ENCODE measurements at places on chromosomes 3 and 15.
A peak's percentile ranks its signal among the peaks of the same experiment; 100 is the strongest.

- DNase-seq: no peak
Observed at GRCh38 chr3:127158614-127159229, 34.2 kb upstream of the PRR23E start.

- no peak for DNase-seq
Observed at GRCh38 chr3:47010111-47010712, 30.7 kb downstream of the NBEAL2 start.

DNA sequence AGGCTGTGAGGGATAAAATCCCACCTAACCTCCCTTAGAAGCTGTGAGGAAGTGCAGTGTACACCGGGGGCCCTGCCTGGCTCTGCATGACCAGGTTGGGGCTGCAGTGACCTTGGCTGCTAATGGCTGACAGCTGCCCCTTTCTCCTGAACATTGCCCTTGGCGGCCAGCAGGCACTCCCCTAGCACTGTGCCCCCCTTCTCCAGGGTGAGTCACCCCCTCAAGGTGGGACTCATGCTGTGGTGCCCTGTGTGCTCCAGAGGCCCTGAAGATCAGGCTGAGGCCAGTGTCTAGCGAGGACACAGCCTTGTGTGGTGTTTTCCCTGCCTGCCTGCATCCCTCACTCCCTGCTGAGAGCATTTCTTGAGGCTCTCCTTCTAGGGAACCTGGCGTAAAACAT, 21.0 kb upstream of the FGD5 start:
- no peak for DNase-seq

DNA sequence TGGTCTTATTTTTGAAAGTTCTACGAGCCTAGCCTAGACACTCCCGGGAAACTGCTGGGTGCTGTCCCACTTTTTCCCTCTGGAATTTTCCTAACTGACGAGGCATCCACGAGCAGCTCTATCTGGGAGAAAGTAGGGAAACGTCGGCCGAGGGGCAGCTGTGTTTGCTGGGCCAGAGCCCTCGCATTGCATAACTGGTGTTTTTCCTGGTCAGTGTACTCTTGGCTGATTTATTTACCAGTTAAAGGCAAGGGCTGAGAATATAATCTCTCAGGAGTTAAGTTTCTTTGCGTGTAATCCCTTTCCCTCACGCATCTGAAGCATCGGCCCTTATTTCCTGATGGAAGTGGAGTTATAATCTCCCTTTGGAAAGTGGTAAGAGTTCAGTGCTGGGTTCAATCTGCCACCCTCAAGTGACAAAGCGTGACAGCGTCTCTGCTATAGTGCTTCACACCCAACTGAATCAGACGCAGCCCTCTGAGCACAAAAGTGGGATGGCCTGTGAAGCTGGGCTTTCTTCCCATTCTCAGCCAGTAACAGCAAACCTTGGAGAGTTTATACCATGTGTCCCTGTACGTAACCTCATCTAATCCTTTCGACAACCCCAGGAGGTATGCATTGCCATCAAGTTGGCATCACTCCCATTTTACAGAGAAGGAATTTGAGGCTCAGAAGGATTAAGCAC, 311.5 kb downstream of the RORA start:
- DNase-seq: no peak

- DNase-seq: no peak
Observed at GRCh38 chr3:46065750-46066256, 38.5 kb upstream of the XCR1 start.

GRCh38 chr15:70517194-70517590, 246.2 kb downstream of the UACA start:
- no peak for DNase-seq

DNA sequence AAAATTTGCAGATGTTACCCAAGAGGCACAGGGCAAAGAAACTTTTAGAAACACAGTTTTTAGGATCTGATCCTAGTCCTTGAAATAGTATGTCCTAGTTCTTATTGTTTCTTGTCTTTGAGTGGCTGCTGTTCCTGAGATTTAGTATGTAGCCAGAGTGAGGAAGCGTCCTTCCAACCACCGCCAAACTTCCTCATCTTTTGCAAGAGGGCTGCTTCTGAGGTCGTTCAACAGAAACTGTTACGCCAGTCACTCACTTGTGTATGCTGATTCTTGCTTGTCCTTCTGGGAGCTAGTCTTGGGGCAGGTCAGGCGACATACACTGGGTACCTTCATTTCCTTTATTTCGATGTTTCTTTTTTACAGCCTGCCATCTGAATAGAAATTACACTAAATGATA, 577.3 kb upstream of the ZNF717 start:
- no peak for DNase-seq

- no peak for DNase-seq
Observed at GRCh38 chr15:83064859-83065258, 2.2 kb downstream of the BTBD1 start.

GRCh38 chr15:56390739-56391267, 25.6 kb downstream of the TEX9 start:
- DNase-seq: no peak

DNA sequence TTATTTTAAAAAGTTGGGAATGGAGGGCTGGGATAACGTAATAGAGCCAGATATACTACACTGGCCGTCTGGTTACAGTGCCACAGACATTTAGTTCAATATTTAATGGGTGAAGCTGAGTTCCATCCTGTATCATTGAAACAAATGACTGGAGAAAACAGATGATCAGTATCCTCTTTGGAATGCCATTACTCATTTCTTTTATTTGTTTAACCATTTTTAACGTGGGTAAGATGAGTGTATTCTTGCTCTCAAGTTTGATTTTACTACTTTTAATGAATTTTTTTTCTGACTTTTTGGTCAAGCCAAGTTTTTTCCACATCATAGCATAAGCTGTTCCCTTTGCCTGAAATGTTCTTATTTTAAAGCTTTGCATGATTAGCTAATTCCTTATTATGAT, 53.9 kb upstream of the GRM7 start:
- DNase-seq: no peak

DNA sequence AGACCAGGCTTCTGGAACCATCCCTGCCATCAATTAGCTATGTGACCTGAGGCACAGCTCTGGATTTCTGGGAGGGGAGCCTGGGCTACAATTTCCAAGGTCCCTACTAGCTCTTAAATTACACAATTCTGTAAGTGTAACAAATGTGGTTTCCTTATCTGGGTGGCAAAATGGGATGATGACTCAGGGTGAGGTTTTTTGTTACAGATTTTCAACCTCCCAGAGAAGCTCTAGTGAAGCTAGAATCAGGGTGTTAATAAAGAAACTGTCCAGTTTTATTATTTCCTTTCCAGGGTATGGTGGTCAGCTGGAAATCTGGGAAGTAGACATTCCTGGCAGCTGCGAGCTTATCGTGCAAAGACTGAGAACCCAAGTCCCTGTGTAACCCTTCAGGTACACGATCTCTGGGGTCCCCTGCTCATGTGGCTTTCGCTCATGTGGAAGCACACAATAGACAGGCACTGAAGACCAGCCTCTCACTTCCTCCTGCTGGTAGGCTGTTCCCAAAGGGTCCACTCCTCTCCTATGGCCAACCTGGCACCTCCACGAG, 7.3 kb downstream of the RAB27A start:
- peak; percentile 62 for DNase-seq

DNA sequence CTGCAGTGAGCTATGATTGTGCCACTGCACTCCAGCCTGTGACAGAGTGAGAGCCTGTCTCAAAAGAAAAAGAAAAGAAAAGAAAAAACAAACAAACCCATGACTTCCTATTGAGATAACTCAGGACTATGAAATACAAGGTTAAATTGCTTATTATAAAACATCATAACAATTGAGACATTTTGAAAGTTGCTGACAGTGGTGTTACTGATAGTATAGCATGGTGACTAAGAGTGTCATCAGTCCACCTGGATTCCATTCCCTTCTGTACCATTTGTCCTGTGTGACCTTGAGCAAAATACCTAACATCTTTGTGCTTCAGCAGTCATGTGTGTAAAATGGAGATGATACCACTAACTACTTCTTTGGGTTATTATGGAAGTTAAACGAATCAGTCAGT, 49.1 kb downstream of the ARHGEF26 start:
- DNase-seq: no peak

GRCh38 chr3:48931944-48932580, 13.4 kb downstream of the ARIH2 start:
- no peak for DNase-seq

DNA sequence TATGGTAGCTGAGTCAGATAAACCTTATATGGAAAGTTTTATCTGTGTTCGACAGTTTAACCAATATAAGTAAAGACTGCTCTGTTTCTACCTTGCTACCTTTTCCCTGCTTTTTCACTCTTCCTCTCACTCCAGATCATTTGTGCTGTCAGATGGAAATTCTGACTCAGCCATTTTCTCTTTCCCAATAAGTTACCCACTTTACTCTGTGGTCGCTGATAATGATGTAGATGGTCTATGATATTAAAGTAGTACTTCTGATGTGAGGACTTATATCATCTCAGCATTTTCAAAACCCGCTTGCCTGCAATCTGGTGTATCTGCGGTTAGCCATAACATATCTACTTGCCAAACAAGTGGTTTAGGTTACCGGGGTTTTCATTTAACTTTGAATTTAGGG, 15.0 kb upstream of the UTS2B start:
- no peak for DNase-seq

DNA sequence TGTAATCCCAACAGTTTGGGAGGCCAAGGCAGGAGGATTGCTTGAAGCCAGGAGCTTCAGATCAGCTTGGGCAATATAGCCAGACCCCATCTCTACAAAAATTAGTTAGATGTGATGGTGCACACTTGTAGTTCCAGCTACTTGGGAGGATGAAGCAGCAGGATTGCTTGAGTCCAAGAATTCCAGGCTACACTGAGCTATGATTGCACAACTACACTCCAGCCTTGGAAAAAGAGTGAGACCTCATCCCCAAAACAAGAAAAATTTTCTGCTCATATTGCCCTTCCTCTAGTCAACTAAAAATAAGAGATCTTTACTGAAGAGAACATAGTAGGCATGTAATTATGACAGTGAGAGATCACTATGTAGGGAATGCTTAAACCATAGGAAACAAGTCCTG, 60.9 kb upstream of the SPATA12 start:
- DNase-seq: no peak

GRCh38 chr3:41608347-41608746, 353.6 kb downstream of the ULK4 start:
- no peak for DNase-seq

DNA sequence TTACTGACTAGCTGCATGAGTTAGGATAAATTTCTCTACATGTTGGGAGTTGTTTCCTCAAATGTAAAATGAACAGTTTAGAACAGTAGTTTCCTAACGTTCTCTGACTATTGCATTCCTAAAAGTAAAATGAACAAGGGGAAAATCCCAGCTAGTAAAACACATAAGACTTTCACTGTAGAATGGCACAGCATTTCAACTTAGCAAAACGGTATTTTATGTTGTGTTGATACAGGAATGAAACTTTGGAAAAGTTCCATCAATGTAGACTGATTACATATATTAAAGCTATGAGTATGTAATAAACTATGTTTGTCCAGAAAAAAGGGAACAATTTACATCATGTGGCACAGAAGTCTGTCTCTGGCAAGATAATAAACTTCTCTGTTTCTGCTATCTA, 297.4 kb upstream of the EPHA3 start:
- no peak for DNase-seq

DNA sequence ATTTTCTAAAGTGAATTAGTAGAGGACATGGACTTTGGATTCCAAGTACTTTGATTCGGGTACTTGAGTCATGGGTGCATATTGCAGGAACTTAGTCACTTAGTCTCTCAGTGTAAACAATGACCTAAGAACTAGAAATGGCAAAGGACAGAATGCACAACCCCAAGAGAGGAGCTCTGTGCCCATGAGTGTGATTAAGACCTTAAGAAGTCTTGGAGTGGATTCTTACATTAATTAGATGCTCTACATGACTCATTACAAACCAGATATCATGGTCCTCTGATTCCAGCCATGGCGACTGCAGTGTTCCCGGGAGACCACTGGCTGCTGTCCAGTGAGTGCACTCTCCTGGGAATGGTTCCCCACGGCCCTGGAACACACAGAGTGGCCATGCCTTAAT, 251.5 kb downstream of the GABRG3 start:
- no peak for DNase-seq

GRCh38 chr15:73906346-73907034, 19.8 kb upstream of the LOXL1 start:
- no peak for DNase-seq

GRCh38 chr15:92049290-92049989, 195.9 kb downstream of the SLCO3A1 start:
- no peak for DNase-seq

GRCh38 chr3:197846491-197846890, 55.4 kb downstream of the LRCH3 start:
- no peak for DNase-seq

- DNase-seq: no peak
Observed at GRCh38 chr15:89642106-89642505, 13.2 kb downstream of the KIF7 start.

DNA sequence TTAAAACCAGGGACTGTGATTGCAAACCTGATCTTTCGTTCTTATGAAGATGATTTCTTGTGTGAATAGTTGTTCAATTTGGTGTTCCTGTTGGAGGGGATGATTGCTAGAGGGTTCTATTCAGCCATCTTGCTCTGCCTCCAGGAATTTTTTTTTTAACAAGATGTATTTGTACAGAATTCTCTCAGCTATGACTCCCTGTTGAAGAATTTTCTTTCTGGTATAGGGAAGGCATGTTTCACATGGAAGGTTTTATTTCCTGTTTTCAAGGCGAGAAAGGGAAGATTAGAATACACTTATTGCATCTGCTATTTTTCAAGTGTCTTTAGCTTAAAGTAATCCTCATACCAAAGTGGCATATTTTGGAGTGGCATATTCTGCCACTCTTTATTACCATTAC, 5.6 kb upstream of the LRRC34 start:
- DNase-seq: no peak

- no peak for DNase-seq
Observed at GRCh38 chr3:117762621-117763037, 1053.0 kb downstream of the TUSC7 start.

- DNase-seq: no peak
Observed at GRCh38 chr15:31477851-31478701, 151.4 kb downstream of the KLF13 start.

- no peak for DNase-seq
Observed at GRCh38 chr3:44120721-44121582, 120.7 kb upstream of the TOPAZ1 start.

DNA sequence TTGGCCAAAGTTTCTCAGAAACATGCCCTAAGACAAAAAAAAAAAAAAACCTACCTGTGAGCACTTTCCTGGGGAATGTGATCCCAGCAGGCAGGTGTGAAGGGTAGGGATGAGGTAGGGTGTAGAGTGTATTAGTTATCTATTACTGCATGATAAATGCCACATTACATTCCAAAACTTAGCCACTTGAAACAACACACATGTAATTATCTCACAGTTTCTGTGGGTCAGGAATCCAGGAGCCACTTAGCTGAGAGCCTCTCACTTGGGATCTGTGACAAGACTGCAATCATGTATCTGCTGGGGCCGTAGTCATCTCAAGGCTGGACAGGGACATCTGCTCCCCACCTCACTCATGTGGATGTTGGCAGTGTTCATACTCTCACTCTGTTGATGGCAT, 18.9 kb upstream of the FBN1 start:
- DNase-seq: no peak

All from astrocyte of the cerebellum (primary cell).